ENCODE measurements at places on chromosomes 16 and 17.

GRCh38 chr17:42182927-42183734 is 2.1 kb downstream of the HCRT start:
- DNase-seq, result no peak

GRCh38 chr17:64739316-64740058 is 77.4 kb upstream of the SMURF2 start:
- no peak for DNase-seq

DNA sequence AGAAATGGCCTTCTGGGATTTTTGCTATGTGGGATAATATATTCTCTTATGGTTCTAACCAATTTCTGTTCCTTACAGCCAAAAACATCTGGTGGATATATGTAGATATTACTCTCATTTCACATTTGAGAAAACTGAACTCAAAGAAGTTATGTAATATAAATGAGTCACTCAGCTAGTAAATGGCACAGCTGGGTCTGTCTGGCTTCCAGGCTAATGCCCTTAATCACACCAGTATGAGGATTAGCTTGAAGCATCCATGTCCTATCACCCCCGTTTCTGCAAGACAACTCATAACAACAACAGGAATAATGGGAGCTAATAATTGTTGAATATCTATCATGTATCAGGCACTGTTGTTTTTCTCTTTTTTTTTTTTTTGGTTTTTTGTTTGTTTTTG is 34.4 kb upstream of the USP7 start:
- DNase-seq, result no peak

GRCh38 chr17:81261582-81262336 is 22.6 kb downstream of the NDUFAF8 start:
- DNase-seq, result no peak

DNA sequence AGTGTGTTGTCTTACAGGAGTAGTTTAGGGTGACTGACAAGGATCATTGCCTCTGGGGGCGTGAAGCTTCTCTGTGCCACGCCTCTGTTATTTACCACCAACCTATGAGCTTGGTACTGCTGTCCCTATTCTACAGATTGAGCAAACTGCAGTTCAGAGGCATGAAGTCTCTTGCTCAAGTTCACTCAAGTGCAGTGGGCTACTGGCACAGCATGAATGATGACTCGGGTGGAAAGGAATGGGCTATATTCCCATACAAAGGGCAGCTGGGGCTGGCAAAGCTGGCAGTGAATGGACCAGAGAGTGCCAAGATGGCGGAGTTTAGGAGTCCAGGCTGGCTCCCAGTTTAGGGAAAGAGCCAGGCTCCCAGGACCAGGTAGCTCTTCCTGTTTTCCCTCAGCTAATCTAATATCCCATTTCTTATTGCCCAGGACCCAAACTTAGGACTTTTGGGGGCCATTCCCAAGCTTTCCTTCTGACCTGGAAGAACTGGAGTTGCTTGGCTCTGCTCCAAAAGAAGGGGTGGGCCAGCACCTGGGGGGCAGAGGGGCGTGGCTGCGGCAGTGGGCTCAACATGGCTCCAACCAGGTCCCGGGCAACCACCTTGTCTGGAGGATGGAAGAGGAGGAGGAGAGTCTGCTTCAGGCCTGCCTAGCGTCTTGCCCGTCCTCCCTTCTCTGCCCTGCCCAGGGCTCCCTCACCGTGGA is 12.9 kb downstream of the PLK1 start:
- no peak for DNase-seq

DNA sequence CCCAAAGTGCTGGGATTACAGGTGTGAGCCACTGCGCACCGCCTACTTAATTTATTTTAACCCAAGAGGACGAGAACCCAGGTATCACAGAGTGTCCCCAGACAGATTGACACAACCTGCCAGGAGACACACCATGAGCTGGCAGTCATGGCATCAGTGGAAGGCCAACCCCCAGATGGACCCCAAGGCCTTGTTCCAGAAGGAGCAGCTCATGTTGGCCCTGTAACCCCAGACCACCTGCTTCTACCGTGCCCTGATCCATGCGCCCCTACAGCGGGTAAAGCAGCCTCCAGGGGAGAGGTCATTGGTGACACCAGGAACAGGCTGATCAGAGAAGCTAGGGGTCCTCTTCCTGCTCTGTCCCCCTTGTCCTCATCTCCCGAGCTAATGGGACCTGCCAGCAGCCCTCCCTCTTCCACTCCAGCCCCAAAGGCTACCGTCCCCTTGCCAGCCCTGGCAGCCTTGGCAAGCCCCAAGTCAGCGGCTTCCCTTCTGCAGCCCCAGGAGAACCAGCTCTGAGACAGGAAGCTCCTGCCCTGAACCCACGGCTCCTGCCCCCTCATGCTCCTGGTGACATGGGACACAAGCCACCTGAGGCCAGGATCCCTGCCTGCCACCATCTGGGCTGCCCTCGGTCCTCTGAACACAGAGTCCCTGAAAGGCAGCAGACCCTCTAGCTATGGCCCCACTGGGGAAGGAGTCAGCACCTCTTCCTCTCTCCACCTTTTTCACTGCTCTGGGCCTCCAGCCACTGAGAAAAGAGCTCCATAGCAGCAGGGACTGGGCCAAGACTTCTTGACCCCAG is 6.3 kb downstream of the SULT1A1 start:
- DNase-seq, result no peak

DNA sequence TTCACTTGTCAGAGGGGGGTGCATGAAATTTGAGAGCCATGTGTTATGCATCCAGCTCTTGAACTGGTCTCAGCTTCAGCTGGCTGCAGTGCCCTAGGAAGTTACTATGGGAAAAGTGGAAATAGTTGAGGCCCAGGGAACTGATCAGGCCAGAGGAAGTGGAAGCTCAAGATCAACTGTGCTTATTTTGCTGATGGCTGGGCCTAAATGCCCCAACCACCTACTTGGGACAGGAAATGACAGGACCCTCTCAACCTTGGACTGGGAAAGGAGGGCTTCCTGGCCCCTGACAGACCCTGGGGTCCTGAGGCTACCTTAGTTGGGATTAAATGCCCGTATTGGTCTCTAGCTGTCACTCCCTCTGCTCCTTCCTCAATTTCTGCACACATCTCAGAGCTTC is 1.2 kb upstream of the TAOK2 start:
- DNase-seq, result no peak

- no peak for DNase-seq
Observed at GRCh38 chr16:82630688-82631087, 3.9 kb downstream of the CDH13 start.

GRCh38 chr16:75192606-75193264 is 14.2 kb downstream of the CTRB2 start:
- no peak for DNase-seq

DNA sequence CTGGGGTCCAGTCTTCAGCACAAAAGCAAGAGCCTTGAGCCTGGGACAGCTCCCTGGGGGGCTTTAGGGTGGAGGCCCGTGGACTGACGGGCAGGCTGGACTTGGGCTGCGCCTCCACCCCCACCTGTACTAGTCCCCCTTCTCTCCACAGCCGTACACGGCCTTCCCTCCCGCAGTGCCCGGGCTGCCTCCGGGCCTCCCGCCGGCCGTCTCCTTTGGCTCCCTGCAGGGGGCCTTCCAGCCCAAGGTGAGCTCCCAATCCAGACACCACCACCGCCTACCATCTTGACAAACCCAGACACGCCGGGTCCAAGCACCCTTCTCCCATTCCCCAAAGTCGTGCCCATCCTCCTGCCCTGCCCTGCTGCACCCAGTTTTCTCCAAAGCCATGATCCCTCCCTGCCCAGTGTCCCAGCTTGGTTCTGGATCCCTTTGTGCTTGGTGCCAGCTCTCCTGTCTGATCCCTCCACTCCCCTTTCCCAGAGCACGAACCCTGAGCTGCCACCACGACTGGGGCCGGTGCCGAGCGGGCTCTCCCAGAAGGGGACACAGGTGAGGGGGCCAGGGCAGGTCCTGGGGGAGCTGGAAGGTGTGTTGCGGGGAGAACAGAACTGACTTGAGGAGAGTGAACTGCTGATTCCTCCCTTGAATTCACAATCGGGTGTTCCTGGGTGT is 7.1 kb downstream of the FBRS start:
- DNase-seq, result no peak

- DNase-seq, result no peak
Observed at GRCh38 chr17:74520016-74520434, 11.2 kb downstream of the CD300LB start.

DNA sequence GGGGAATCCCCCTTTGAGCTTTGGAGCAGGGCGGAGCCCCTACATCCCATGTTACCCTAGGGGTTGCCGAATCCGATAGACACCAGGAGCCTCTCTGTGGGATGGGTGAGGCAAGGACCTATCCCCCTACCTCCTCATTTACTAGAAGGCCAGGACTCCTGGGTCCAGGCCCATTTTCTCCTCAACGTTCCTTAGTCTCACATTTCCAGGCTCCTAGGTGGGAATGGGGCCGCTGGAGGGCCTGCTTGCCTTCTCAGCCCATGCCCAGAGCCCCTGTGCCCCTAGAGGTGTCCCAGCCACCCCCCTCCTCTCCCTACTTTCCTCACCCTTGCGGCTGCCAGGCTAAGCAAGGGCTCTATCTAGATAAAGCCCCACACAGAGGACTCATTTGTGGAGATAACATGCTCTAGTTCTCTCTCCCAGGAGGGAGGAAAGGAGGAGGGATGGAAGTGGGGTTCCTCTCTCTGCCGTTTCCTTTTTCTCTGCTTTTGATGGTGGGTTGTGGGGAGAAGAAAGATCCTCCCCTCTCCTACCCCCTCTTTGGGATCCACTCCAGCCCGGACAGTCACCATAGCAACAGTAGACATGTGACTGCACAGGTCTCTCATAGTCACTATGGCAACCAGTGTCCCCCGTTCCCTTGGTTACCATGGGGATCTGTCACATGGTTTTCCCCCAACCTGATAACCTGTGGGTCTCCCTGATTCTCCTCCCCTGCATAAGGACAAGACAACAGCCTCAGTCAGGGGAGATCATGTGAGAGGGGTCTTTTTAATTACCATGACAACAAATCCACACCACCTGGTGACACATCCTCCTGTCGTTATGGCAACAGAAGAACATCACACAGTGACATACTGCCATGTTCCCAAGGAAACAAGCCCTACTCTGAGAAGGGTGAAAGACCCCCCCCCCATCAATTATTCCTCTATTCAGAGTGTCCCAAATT is 5.2 kb downstream of the CACNA1G start:
- DNase-seq, result no peak

DNA sequence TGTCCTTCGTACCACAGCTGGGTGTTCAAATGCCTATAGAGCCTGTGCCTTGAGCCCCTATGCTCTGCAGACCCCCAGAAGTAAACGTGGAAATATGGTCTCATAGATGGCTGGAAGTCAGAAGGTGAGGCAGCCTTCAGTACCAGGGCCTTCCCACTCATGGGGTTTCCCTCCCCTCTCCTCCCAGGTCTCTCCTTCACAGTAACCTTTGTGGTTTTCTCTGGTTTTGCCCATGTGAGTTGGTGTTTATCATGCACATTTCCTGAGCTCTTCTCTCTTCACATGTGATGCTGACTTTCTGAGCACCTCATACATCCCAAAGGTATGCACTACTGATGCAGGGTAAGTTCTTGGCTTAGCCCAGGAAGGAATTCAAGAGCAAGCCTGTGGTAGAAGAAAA is 35.4 kb downstream of the TMEM114 start:
- no peak for DNase-seq

GRCh38 chr16:83147244-83147643 is 520.5 kb downstream of the CDH13 start:
- DNase-seq, result no peak

DNA sequence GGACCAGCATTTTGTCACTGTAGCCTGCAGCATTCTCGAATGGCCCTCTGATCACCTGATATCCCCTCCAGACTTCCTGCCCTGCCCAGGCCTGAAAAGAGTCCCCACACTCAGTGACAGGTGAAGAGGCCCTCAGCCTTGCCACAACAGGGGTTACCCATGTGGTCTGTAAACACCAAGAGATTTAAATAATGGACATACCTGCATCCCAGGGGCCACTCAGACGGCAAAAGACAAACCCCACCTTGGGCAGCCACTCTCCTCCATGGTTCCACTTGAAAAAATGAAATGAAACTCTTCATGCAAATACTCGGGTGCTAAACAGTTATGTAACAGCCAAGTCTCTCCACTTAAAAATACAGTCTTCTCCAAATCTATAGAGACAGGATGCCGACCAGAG is 22.9 kb upstream of the PECAM1 start:
- no peak for DNase-seq

DNA sequence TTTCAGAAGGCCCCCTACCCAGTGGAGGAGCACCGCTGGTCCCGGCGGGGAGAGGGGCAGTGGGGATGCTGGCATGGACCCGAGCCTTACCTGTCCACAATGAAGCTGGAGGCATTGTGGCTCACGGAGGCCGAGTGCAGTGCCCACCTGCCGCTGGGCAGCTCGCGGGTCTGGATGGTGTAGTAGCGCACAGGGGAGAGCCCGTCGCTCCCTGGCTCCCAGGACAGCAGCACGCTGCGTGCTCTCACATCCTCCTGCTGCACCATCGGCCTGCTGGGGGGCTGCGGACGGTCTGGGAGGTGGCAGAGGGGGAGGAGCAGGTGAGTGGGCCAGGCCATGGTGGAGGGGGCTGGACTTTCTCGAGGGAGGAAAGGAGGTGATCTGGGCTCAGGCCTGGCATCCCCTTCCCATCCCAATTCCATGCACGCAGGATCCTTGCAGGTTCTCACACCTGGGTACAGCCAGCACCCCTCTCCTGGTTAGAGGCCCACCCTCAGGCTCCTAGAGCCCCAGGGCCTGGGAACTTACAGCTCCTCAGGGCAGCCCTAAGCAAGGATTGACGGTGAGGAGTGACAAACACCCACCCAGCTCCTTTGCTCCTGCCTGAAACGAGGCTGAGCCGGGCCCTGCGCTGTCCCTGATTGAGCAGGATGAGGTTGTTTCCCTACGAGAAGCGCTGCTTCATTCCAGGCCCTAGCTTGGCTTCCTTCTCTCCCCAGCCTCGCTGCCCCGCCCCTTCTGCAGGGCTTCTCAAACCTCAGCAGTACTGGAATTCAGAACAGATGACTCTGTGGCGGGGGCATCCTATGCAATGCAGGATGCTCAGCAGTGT is 76.2 kb upstream of the CDC42EP4 start:
- DNase-seq, result no peak

DNA sequence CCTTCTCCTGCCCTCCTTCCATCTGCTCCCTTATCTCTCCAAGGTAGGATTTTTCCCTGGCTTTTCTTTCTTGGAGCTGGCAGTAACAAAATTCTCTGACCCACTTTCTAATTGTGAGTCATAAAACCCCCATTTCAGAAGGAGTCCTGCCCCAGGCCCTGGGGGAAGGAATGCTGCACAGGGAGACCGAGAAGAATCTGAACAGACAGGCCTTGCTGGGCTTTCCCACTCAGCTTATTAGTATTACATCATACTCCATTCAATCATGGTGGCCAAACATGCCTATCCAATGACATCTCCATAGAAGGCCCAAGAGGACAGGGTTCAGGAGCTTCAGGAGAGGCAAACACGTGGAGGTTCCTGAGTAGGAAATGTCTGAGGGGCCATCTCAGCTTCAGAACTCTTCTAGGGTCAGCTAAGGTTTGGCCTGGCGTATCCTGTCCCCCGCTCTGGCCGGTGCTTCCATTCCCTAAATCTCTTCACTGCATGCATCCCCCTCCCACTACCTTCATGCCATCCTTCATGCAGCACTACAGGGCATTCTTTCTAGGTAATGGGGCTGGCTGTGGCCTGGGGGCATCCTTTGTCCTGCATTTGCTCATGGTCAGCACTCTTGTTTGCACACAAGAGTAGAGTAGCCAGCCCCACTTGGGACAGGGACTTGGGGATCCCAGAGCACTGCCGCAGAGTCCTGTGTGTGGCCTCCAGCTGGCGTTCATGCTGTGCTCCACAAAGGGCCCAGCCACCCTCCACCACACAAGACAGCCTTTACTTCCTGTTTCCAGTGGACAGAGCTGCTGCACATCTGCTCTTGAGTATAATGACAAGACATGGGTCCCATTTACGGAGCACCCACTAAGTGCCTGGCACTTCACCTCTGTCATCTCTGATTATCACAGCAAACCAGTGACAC is 8.2 kb downstream of the SLC6A2 start:
- DNase-seq, result no peak

GRCh38 chr16:70770626-70771552 is 30.1 kb downstream of the VAC14 start:
- DNase-seq, result no peak
